ENCODE measurements at places on chromosomes 16 and 17.

GRCh38 chr16:85698935-85699558, 10.3 kb upstream of the GINS2 start:
- no peak for DNase-seq

GRCh38 chr17:7611635-7612293, 2.9 kb downstream of the FXR2 start:
- DNase-seq, result no peak

GRCh38 chr17:27654654-27655524, 23.9 kb downstream of the LGALS9 start:
- peak; percentile 50 for DNase-seq

GRCh38 chr17:62611292-62611691, 16.2 kb upstream of the MRC2 start:
- no peak for DNase-seq

- no peak for DNase-seq
These were observed 203.9 kb downstream of the ZNF423 start for GRCh38 chr16:49651996-49652395.

DNA sequence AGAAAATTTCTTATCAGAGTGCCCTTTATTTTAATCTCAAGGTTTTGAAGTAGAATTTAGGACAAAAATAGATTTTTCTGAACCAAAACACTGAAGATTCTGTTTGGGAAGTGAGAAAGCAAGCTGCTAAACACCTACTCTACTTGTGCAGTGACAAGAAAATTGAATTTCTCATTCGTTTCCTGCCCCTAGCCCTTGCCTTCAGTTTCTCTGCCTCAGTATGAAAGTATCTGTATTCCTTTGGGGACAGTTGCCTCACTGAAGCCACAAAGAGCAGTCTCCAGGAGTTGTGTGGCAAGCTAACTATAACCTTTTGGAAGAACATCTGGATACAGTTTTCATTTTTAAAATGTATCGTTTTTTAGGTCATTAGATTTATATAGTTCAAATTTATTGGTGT, 19.7 kb downstream of the MOSMO start:
- no peak for DNase-seq

DNA sequence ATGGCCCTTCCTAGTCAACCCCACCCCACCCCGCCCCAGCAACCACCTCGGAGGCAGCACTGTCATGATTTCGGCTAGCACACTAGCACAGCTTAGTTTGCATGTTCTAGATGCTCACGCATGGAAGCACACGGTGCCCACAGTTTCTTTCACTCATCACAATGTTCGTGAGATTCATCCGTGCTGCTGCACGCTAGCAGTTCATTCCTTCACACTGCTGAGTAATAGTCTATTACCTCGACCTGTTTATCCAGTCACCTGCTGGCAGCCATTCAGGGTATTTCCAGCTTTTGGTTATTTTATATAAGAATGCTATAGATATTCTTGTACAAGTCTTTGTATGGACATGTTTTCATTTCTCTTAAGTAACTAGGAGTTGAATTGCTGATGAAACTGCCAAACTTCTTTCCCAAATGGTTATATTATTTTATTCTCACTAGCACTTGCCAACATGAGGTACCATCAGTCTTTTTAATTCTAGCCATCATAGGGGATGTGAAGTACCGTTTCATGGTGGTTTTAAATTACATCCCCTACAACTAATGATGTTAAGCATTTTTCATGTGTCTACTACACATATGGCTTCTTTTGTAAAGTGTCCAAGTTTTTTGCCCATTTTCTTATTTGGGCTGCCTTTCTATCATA, 75.7 kb downstream of the CYTH1 start:
- DNase-seq, result no peak

DNA sequence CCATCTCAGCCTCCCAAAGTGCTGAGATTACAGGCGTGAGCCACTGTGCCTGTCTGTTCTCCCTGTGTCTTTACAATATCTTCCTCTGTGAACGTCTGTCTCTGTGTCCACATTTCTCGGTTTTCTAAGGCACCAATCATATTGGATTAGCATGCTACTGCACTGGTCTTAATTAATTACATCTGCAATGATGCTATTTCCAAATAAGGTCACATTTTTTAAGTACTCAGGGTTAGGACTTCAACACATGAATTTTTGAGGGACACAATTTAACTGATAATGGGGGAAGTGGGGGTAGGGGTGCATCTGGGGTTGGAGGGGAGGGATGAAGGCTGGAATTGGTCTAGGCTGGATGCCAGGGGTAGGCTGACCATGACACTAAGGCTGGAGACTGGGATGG, 102.6 kb downstream of the N4BP1 start:
- DNase-seq, result no peak

GRCh38 chr17:38538906-38539305, 66.8 kb downstream of the SRCIN1 start:
- DNase-seq, result no peak

DNA sequence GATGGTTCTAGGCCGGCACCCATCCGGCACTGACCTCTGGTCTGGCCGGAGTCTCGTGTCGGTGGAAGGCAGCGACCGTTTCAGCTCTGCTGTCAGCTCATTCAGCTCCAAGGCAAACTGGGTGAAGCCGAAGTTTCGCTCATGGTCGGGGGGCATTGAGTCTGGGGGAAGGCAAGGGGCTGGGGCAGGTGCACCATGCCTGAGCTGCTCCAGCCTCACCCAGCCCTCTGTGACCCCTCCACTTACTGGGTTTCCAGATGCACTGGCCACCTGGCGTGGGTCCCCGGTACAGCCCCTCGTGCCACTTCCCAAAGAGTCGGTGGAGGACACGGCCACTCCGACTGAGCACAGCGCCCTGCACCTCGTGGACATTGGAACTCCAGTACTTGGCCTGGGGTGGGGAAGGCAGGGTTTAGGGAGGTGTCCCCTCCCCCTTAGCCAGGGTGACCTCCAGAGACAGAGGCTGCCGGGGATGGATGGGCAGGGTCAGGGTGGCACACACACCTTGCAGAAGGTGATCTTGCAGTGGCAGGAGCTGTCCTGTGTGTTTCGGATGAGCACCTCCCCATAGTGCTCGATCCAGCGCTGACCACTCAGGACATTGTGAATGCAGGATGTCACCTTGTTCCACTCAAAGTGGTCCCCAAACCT, 12.6 kb downstream of the OSBPL7 start:
- DNase-seq, result no peak

DNA sequence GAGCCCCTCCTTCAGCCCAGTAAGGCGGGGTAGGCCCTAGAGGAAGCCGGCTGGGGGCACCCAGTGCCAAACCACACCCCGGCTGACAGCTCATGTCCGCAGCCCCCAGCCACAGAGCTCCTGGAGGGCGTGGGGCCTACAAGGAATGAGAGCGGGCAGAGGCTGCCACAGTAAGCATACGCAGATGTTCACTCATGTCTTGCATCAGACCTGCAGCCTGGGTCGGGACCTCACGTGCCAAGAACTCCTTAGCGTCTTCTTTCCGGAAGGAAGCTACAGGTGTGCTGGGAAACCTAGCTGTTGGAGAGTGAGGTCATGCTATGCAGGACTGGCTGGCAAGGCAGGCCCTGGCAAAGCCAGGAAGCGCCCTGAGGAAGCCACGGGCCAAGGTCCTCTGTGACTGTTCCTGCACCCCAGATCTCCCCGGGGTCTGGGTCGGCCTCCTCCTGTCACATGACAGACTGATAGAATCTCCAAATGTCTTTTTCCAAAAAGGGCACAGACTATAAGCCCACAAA, 1.6 kb downstream of the ZNF598 start:
- DNase-seq, result no peak

GRCh38 chr17:31888124-31888523, 13.4 kb downstream of the UTP6 start:
- DNase-seq, result no peak

DNA sequence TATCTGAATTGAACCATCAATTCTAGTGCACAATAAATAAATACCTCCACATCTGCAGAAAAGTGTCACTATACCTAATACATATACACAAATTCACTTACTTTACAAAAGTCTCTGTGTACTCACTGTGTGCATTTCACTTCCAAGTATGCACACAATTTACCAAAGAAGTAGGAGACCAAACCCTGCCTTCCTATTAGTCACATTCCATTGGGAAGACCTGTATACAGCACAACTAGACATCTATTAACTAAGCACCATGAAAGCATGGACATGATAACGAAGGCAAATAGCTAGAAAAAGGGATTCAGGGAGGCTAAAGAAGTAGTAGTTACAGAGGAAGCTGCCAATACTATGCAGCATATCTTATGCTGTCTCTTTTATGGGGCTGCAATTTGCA, 139.5 kb downstream of the SNX11 start:
- no peak for DNase-seq

- DNase-seq, result no peak
These were observed 27.8 kb upstream of the MEIOC start for GRCh38 chr17:44628243-44629188.

GRCh38 chr17:79485991-79486390, 124.9 kb downstream of the RBFOX3 start:
- DNase-seq, result no peak

- DNase-seq, result no peak
These were observed 17.7 kb downstream of the CCL17 start for GRCh38 chr16:57422026-57422944.

DNA sequence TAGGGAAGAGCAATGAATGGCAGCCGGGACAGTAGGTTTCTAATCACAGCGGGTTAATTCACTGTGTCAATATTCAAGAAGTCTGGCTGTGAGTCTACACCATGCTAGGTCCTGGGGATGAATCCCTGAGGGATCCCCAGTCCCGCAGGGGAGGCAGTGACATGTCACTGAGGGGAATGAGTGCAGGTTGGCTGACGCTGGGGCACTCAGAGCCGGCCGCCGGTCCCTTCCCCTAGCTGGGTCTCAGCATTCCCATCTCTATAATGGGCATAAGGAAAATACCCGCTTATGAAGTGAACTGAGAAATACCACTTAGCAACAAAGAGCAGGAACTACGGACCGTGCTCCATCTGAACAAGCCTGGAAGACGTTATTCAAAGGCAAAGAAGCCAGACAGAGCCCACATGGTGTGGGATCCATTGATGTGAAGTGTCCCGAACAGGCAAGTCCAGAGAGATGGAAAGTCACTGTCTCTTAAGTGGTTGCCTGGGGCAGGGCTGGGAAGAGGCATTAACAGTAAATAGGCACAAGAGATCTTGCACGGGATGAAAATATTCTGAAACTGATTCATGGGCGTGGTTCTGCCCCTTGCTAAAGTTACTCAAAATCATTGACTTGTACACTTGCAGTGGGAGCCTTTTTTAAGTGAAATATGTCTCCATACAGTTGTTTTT, 31.9 kb downstream of the PPL start:
- DNase-seq, result no peak

DNA sequence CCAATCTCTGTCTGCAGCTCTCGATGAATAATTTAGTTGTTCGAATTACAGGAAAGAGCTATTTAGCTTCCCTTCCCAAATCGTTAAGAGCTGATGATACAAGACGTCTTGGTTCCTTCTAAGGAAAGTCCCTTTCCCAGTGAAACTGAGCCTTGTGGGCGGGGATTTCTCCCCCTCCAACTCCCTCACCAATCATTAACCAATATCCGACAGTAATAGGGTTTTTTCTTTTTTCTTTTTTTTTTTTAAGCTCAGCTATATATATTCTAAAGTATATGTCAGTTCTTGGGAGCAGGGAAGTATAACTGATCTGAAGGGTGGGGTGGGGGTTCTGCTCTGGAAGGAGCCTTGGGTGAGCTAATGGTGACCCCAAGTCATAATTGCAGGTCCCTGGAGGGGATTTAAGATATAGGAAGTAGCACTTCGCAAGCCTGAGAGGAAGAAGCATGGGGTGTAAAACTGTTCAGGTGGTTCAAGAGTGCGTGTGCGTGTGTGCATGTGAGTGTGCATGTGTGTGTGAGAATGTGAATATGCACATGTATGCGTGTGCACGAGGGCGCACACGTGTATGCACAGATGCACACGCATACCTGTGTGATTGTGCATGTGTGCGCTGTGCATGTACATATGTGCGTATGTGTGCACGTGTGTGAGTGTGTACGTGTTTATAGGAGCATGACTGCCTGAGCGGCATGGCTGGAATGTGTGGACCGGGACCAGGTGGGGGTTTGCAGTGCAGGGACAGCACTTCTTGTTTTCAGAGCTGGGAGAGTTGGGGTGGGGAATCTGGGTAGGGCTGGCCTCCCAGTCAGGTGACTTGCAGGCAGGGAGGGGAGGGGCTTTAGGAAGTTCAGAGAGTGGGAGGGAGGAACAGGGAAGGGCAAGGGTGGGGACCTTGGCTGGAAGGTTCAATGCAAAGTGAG, 42.7 kb downstream of the SOCS3 start:
- no peak for DNase-seq

GRCh38 chr16:85731179-85731578, 19.7 kb downstream of the C16orf74 start:
- no peak for DNase-seq

DNA sequence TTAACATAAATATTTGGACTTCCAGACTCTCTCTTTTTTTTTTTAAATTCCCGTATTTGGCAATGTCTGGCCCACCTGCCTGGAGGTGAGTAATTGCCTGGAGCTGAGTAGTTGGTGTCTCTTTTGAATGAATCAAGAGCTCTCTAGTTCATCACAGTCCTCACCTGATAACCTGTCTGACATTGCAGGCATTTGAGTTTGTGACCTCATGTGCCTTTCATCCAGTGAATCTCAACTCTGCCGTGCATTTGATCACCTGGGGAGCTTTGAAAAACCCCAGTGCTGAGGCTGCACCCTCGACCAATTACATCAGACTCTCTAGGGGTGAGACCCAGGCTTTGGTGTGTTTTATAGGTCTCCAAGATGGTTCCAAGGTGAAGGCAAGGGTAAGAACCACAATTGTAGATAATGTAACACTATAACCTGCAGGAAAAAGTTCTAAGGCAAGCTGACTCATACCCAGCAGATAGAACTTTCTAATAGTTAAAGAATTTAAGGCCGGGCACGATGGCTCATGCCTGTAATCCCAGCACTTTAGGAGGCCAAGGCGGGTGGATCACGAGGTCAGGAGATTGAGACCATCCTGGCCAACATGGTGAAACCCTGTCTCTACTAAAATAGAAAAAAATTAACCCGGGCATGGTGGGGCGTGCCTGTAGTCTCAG, 24.5 kb upstream of the HS3ST2 start:
- DNase-seq, result no peak

- DNase-seq, result no peak
These were observed 106.5 kb upstream of the COX10 start for GRCh38 chr17:13962716-13963240.

DNA sequence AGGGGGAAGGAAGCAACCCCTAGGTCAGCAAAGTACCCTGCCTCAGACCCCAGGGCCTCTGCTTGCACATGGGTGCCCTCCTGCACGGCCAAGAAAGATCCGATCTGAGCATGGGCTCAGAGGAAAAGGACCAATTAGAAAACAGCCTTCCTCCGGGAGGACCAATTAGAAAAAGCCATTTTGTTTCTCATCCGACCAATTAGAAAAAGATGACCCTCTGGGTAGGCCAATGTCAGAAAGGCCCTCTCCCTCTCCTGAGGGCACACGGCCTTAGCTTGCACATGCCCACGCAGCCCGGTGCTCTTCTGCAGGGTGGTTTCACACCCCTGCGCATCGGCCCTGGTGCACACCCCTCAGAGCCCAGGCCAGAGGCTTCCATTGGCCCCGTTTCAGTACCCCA, 5.1 kb upstream of the CISD3 start:
- no peak for DNase-seq

- no peak for DNase-seq
These were observed 12.5 kb downstream of the ZNF652 start for GRCh38 chr17:49349541-49349940.
